M059J (cell line): ENCODE measurements at places on chromosomes 3 and 15. TPM values are rescaled to one million over a fixed set of nuclear protein-coding genes. Genes with fewer than 3 reads are reported as not detected.

DNA sequence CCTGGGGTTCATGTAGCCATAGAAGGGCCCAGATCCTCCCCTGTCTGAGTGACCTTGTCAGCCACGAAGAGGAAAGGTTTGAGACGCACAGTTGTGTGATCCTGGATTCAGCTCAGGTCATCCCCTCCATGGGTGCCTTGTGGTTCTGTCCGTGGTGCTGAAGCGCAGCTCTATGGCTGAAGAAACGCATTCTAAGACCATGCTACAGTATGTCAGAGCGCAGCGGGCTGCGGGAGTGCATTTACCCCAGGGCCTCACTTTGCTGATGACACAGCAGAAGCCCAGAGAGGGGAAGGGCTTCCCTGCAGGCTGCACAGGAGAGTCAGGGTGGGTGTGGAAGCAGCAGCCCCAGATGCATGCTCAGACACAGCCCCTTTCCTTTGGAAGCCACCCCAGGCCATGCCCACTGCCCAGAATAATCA, 68.8 kb upstream of the IQSEC1 start:
- DNase-seq, result peak; percentile 32

DNA sequence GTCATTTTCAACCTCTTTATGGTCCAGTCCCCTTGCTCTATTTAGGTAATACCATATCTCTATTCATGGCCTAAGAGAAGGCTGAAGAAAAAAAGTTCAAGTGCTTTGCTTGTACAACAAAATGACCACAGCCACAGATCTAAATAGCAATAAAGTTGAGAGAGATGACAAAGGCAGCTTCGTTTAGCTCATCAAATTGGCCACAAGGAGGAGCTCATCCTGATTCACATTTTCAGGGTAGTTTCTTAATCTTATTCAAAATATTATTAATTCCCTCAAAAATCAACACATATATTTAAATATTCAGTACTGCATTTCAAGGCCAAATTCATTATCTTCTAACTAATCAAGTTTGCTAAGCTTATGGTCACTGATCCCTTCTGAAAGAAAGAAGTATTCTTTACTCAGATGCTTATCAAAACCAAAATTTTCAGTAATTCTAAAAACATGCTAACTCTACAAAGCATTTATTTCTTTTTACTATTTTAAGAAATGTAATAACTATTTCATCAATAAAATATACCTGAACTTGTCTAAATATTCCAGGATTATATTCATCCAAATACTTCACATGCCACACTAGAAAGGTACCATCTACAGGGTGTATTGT, 85.5 kb downstream of the DMXL2 start:
- DNase-seq, result peak; percentile 8

DNA sequence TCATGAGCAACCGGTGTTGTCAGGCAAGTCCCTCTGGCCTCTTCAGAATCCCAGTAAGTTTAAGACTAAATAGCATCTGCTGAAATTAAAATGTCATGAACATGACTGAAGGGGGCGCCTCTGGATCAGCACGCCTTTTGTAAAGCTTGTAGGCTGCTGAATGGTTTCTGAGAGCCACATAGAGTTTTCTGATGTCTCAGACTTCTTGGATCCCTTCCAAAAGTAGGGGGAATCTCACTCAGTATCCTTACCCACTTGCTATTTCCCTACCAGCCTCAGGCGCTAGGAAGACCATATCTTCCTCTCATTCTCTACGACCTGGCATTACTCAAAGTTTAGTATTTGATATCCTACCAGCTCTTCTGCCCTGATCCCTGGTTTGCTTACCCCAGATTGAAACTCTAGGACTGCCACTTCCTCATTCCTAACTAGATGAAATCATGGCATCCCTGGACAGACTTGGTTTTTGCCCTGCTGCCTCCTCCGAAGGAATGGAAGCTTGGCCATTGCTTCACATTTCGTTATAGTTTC, 62.7 kb upstream of the CD47 start:
- DNase-seq, result peak; percentile 82

DNA sequence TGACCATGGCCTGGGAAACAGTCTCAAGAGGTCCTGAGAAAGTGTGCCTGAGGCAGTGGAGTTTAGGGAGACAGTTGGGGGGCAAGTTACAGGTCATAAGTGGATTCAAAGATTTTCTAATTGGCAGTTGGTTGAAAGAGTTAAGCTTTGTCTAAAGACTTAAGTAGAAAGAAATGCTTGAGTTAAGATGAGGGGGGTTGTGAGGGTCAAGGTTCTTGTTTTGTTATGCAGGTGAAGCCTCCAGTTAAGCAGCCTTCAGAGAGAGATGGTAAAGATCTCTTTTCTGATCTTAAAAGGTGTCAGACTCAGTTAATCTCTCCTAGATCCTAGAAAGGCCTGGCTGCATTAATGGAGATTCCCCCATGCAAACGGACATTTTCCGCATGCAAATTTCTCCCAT, 356.3 kb upstream of the C2CD4B start:
- DNase-seq, result no peak

DNA sequence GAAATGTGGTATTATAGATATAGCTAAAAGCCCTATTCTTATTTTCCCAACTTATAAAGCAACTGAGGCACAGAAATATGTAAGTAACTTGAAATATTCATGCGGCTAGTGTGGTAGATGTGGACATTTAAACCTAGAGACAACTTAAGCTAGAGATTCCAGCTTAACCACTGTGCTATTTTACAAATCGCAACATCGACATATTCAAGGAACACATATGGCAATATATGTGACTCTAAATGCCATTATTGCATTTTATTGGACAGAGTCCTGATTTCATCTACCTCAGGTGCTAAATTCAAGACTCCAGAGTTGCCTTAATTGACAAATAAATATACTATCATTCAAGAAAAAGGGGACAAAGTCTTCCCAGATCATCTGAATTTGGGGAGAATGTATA, 442.3 kb downstream of the NLGN1 start:
- DNase-seq, result no peak

- DNase-seq, result peak; percentile 82
Measured at GRCh38 chr3:46946856-46947545, 29.5 kb downstream of the CCDC12 start.

GRCh38 chr15:39761006-39761405, 21.6 kb downstream of the FSIP1 start:
- DNase-seq, result no peak

DNA sequence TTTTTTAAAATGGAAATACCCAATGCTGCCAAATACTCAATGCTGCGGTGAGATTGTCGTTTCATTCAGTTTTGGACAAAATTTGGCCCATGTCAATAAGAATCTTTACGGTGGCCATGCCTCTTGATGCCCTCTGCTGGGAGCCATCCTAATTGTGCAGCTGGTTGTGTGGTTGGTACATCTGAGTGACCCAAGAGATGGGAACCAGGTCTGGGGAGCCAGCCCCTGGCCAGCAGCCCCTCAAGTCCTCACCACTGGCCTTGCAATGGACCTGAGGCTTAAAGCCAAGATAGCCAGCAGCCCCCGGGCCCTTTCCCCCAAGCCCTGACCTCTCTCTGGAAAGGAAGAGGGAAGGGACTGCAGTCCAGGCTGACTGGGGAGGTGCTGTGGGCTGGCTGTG, 36.4 kb upstream of the ESYT3 start:
- DNase-seq, result no peak

The CLDN18 gene
- total RNA-seq, result not detected in 2 replicates

The SETD5 gene
- 39.5 and 57.2 TPM in 2 replicates for total RNA-seq

The ABHD5 gene
- total RNA-seq, result 22.2 and 27.7 TPM in 2 replicates

The LIPH gene
- total RNA-seq, result 1.4 and 1.9 TPM in 2 replicates
